ENCODE measurements at places on chromosomes 4 and X.

- H3K27me3 ChIP-seq = no peaks in the 10 kb centered on the region
- no peaks in the 10 kb centered on the region for H3K36me3 ChIP-seq
- no peak overlapping the region for H3K27ac ChIP-seq
- DNase-seq = no peak
Measured at GRCh38 chr4:94528792-94529451, 77.2 kb downstream of the PDLIM5 start.

GRCh38 chr4:42350611-42351182, 46.6 kb upstream of the SHISA3 start:
- no peak for DNase-seq
- H3K36me3 ChIP-seq = no peaks in the 10 kb centered on the region
- no peaks in the 10 kb centered on the region for H3K4me1 ChIP-seq
- no peak overlapping the region for H3K4me3 ChIP-seq
- H3K27ac ChIP-seq = no peak overlapping the region

DNA sequence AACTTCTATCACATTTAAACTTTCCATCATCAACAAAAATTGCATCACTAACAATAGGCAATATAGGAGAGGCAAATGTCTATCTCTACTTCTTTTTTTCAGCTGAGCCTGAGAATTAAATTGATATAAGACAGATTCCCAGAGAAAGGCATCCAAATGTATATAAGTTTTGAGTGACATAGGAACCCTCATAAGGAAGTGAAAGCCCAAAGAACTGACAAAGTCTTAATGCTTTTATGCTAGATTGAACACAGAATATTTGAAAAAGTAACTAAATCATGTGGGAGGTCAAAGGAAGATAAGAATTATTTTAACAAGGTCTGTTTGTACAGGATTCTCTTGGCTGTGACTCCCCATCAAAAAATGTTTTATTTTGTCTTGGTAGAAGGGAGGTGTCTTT, 714.9 kb downstream of the GRXCR1 start:
- H3K4me3 ChIP-seq = no peak overlapping the region
- H3K36me3 ChIP-seq = no peaks in the 10 kb centered on the region
- H3K4me1 ChIP-seq = no peaks in the 10 kb centered on the region
- no peak overlapping the region for H3K27ac ChIP-seq
- H3K27me3 ChIP-seq = no peaks in the 10 kb centered on the region
- no peak for DNase-seq

DNA sequence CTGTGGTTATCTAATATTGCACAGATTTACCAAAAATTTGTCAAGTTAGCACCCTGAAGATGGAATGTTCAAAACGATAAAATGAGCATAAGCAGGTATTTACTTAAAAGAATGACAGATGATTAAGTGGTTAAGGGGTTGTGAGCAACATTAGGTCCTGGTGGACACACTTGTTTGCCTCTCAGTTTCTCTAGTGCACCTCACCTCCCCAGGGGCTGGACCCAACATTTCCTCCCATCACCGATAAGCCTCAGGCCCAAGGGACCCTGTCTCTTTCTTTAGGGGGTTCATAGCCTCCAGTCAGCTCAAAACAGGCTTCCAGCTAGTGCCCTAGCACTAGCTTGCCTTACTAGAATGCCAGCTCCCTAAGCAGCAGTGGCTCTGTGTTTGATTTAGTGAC, 88.0 kb downstream of the ATP11C start:
- no peaks in the 10 kb centered on the region for H3K4me1 ChIP-seq
- no peak for DNase-seq
- H3K27ac ChIP-seq = no peak overlapping the region
- H3K27me3 ChIP-seq = no peaks in the 10 kb centered on the region

GRCh38 chr4:1049591-1049905, 38.1 kb downstream of the FGFRL1 start:
- no peaks in the 10 kb centered on the region for H3K27me3 ChIP-seq
- peaks cover 2% of the 10 kb centered on the region for H3K4me1 ChIP-seq
- H3K36me3 ChIP-seq = no peaks in the 10 kb centered on the region
- H3K4me3 ChIP-seq = no peak overlapping the region

GRCh38 chr4:104749062-104749461, 254.4 kb upstream of the CXXC4 start:
- no peak overlapping the region for H3K27ac ChIP-seq
- no peaks in the 10 kb centered on the region for H3K4me1 ChIP-seq
- DNase-seq = no peak
- no peak overlapping the region for H3K4me3 ChIP-seq
- no peaks in the 10 kb centered on the region for H3K27me3 ChIP-seq

DNA sequence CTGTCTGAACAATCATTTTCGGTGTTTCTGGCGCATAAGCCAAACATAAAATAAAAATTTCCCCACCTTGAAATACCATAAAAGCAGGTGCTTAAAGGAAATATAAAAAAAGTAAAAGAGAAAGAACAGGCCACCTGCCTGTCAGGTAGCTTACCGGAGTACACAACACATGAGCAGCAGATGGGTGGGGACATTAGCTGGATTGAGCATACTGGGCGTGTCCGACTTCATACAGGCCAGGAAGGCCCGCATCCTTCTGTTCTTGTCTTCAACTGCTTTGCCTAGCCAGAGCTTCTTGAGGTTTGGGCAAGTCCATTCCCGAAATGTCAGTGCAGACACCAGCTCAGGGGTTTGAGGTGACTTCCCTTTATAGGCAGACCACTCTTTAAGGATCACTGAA, 66.7 kb downstream of the FAM120C start:
- DNase-seq = no peak
- no peaks in the 10 kb centered on the region for H3K4me1 ChIP-seq
- H3K4me3 ChIP-seq = no peak overlapping the region

DNA sequence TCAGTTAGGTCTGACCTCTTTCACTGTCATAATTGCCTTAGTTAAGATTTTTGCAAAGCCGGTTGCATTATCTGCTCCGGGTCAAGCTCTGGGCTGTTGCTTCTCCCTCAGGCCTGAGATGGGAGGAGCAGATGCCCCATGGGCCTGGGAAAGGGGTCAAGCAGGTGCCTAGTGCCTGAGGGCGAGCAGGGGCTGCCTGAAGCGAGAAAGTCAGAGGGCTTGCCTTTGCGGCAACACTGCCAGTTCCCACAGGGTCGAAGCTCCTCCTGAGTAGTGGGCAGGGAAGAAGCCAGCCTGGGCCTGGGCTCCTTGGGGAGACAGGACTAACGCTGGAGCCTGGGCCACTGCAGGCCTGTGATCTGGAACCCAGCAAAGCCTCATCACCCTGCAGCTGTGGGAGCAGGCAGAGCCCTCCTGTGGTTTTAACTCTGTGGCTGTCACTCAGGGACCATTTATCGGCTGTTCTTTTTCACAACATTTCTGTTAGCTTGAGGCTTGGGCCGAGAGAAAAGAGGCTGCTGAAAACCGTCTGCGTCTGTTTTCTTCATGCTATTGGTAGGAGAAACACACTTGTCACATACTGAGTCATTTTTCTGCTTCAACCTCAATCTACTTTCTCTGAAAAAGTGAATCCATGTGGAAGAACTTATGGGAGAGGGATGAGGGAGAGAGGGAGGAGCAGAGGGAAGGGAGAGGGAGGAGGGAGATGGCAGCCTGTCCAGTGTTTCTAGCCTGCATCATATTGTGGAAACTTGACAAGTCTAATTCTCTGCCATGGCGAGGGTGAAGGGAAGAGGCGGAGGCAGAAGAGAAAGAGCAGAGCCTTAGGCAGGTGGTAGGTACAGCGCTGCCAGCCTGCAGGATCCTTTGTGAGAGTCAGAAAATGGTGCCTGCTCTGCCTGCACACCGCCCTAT, 68.4 kb downstream of the RHOH start:
- no peaks in the 10 kb centered on the region for H3K36me3 ChIP-seq
- no peaks in the 10 kb centered on the region for H3K27me3 ChIP-seq
- H3K27ac ChIP-seq = no peak overlapping the region

- H3K36me3 ChIP-seq = no peaks in the 10 kb centered on the region
- peaks cover 5% of the 10 kb centered on the region for H3K4me1 ChIP-seq
- H3K4me3 ChIP-seq = no peak overlapping the region
- no peaks in the 10 kb centered on the region for H3K27me3 ChIP-seq
- no peak for DNase-seq
- no peak overlapping the region for H3K27ac ChIP-seq
Measured at GRCh38 chrX:40177942-40178715, 80.4 kb upstream of the BCOR start.

- no peaks in the 10 kb centered on the region for H3K27me3 ChIP-seq
- no peak for DNase-seq
- no peaks in the 10 kb centered on the region for H3K36me3 ChIP-seq
- H3K4me3 ChIP-seq = no peak overlapping the region
- no peaks in the 10 kb centered on the region for H3K4me1 ChIP-seq
Measured at GRCh38 chrX:110804446-110804845, 8.8 kb upstream of the CHRDL1 start.

GRCh38 chr4:90030202-90030601, 97.0 kb upstream of the CCSER1 start:
- no peaks in the 10 kb centered on the region for H3K36me3 ChIP-seq
- H3K27me3 ChIP-seq = no peaks in the 10 kb centered on the region
- no peak overlapping the region for H3K4me3 ChIP-seq
- no peak overlapping the region for H3K27ac ChIP-seq
- no peak for DNase-seq

DNA sequence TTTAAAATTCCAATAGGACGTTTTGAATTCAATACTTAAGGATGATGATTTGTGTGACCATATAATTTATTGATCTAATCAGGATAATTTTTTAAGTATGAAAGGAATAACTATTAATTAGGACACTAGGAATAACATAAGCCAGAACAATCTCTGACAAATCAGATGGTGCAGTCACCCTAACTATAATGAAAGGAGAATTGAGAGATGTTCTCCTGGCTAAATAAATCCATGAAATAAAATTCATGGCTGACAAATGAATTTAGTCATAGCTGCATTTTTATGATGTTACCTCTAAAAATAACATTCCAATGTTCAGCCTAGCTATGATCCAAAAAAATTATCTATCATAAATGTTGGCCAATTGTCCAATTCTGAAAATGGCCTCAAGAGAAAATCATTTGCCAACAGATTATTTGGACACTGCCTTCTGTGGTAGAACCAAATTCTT, 190.6 kb upstream of the NEIL3 start:
- no peak for DNase-seq
- no peaks in the 10 kb centered on the region for H3K4me1 ChIP-seq
- no peaks in the 10 kb centered on the region for H3K27me3 ChIP-seq
- H3K4me3 ChIP-seq = no peak overlapping the region

- H3K4me3 ChIP-seq = no peak overlapping the region
- H3K27ac ChIP-seq = no peak overlapping the region
- H3K36me3 ChIP-seq = no peaks in the 10 kb centered on the region
- no peaks in the 10 kb centered on the region for H3K4me1 ChIP-seq
Measured at GRCh38 chr4:167274351-167274750, 40.1 kb upstream of the SPOCK3 start.

DNA sequence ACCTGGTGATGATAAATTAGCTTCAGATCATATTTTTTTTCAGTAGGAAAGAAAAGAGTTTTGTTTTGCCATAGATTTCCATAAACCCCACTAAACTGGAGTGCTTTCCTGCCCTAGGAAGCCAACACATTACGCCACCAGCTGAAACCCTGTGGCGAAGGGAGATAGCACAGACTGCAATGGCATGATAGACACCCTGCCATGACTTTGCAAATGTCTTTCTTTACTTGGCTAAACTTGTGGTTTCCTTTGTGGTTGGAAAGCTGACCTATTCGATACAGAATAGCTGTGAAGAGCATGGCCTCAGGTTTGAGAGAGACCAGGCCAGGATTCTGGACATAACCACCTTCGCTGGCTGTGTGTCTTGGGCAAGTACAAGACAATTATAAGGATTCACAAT, 19.1 kb downstream of the MFAP3L start:
- H3K36me3 ChIP-seq = no peaks in the 10 kb centered on the region
- no peak overlapping the region for H3K27ac ChIP-seq
- no peaks in the 10 kb centered on the region for H3K4me1 ChIP-seq
- H3K27me3 ChIP-seq = no peaks in the 10 kb centered on the region
- DNase-seq = no peak

DNA sequence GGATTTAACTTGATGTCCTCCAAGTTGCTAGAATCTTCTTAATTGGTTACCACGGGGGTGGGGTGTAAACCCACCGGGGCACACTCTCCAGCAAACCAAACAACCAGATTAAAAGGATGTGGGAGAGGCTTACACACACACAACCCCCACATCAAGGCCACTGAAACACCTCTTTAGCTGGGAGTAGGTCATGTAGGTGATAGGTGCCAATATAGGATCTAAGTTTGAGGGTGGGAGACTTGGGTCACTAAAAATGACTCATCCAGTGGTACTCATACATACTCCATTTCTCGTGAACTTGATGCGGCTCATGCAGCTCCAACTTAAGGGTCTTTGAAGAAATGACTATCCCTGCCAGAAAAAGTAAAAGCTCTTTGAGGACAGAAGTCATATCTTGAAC, 20.5 kb upstream of the CD40LG start:
- no peak for DNase-seq
- no peaks in the 10 kb centered on the region for H3K36me3 ChIP-seq
- H3K4me3 ChIP-seq = no peak overlapping the region
- H3K4me1 ChIP-seq = no peaks in the 10 kb centered on the region
- H3K27ac ChIP-seq = no peak overlapping the region
- H3K27me3 ChIP-seq = no peaks in the 10 kb centered on the region

- no peak overlapping the region for H3K27ac ChIP-seq
- H3K27me3 ChIP-seq = no peaks in the 10 kb centered on the region
- H3K4me3 ChIP-seq = no peak overlapping the region
Measured at GRCh38 chr4:96784336-96784735, 944.4 kb downstream of the PDHA2 start.

- H3K4me3 ChIP-seq = no peak overlapping the region
- no peak overlapping the region for H3K27ac ChIP-seq
- no peaks in the 10 kb centered on the region for H3K36me3 ChIP-seq
- H3K4me1 ChIP-seq = no peaks in the 10 kb centered on the region
- no peaks in the 10 kb centered on the region for H3K27me3 ChIP-seq
Measured at GRCh38 chrX:155966876-155967275, 30.6 kb upstream of the IL9R start.

DNA sequence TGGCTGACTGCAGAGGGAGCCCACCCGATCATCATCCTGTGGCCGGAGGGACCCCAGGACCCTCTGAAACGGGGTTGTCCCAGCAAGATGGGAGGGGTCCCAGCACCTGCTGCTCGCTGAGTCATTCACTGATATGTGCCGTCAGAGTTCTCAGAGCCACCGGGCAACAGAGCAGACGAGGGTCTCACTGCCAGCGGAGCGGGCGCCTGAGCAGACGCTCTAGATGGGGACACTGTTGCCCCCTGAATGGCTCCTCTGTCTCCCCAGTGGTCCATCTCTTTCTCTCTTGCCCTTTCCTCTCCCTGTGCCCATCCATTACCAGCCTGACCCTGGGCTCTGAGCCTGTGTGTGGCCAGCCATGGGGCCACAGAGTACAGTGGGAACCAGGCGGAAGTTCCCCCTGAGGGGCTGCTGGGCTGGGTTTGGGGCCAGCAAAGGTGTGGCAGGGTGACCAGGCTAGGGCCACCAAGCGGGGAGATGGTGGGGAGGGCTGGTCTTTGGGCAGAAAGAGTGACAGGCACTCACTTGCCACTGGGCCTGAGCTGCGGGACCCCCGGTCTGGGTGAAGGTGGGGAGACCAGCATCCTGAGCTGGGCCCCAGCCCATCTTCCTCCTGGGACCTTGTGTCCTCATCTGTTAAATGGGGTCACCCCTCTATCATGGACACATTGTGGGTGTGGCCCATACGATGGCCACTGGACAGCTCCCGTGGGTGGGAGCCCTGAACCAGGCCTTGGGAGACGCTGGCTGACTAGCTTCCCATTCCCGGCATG, 90.9 kb downstream of the HMX1 start:
- H3K36me3 ChIP-seq = no peaks in the 10 kb centered on the region
- no peaks in the 10 kb centered on the region for H3K4me1 ChIP-seq
- no peak overlapping the region for H3K27ac ChIP-seq
- H3K4me3 ChIP-seq = no peak overlapping the region
- DNase-seq = no peak
- H3K27me3 ChIP-seq = no peaks in the 10 kb centered on the region

GRCh38 chr4:87333267-87333666, 10.6 kb upstream of the HSD17B13 start:
- no peaks in the 10 kb centered on the region for H3K27me3 ChIP-seq
- no peak overlapping the region for H3K27ac ChIP-seq
- DNase-seq = no peak
- H3K36me3 ChIP-seq = no peaks in the 10 kb centered on the region
